NT2/D1 (cell line): ENCODE measurements at places on chromosomes 2 and 18.

DNA sequence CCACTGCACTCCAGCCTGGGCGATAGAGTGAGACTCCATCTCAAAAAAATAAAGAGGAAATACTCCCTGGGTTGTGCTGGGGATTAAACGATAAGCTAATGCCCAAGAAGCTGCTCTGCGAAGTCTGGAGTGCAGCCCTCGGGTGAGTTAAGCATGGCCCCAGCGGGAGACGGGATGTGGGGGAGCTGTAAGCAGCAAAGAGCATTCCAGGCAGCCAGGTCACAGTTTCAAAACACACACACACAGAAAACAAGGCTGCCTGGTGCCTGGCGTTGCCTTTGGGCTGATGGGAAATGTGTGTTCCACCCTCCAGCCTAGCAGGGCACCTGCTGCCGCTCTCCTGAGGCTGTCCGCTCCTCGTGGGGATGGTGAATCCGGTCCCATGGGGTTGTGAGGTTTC is 24.1 kb downstream of the ODC1 start:
- DNase-seq: no peak

DNA sequence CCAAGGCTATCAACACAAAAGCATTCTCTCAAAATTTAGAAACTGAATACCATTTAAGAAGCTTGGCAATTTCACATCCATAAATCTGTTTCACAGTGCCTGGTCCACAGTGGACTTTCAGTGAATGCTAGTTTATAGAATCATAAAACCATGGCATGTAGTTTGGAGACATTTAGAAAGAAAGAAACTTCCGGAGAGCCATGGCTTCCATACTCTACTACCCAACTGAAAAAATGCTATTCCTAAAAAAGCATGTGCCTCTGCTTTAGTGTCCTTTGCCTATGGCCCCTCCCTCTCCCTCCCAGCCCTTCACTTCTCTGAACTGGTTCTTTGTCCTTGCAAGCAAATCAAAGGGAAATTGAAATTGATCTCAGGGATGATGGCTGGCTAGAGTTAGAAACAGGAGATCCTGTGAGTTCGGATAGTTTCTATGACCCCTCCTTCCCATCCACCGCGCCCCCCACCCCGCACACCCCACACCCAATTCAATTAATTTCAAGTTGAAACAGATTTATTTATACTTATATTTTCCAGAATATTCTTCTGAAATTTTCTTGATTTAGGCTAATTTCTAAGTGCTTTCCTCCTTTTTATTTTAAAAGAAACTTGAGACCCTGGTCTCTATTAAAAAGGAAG is 248.3 kb downstream of the TRIB2 start:
- DNase-seq: no peak

GRCh38 chr2:187982668-187983067 is 309.0 kb upstream of the GULP1 start:
- DNase-seq: no peak

GRCh38 chr18:25915907-25916306 is 174.5 kb downstream of the SS18 start:
- no peak for DNase-seq

GRCh38 chr2:27042985-27043634 is 8.4 kb upstream of the AGBL5 start:
- DNase-seq: no peak

GRCh38 chr2:119706221-119706620 is 27.2 kb downstream of the TMEM177 start:
- no peak for DNase-seq

DNA sequence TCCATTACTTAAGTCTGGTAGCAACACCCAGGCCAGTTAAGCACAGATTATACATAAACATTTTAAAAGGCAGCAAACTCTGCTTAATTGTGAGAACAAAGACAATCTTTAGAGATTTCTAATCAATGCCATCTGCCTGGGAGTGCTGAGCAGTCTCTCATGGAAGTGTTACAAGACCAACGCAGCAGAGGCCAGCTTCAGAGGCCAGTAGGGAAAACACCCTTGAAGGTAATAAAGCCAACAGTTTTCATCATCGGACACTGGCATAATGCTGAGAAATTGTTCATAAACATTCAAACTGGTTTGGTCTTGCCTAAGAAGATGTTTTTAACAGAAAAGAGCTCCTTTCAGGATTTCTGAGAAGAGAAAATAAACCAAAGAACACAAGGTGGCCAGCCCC is 35.0 kb downstream of the EPB41L3 start:
- DNase-seq: no peak

DNA sequence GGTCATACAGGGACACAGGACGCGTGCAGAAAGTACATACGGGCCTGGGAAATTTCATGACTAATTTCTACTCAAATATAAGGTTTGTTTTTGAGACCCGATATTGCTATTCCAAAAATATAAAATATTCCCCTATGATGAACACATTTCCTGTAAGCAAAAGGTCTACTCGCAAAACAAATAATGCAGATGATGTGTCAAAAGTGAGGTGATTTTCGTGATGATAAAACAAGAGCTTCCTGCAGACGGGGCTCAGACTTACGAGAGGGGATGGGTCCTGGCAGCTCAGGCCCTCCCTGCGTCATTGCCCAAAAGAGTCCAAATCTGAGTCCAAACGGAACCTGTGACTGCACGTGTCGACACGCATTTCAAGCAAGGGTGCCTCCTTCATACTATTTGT is 62.7 kb downstream of the MBP start:
- DNase-seq: no peak

GRCh38 chr18:69002233-69002632 is 204.4 kb downstream of the CCDC102B start:
- DNase-seq: no peak

- DNase-seq: no peak
These were observed 62.5 kb upstream of the TMEM247 start for GRCh38 chr2:46416739-46417403.

DNA sequence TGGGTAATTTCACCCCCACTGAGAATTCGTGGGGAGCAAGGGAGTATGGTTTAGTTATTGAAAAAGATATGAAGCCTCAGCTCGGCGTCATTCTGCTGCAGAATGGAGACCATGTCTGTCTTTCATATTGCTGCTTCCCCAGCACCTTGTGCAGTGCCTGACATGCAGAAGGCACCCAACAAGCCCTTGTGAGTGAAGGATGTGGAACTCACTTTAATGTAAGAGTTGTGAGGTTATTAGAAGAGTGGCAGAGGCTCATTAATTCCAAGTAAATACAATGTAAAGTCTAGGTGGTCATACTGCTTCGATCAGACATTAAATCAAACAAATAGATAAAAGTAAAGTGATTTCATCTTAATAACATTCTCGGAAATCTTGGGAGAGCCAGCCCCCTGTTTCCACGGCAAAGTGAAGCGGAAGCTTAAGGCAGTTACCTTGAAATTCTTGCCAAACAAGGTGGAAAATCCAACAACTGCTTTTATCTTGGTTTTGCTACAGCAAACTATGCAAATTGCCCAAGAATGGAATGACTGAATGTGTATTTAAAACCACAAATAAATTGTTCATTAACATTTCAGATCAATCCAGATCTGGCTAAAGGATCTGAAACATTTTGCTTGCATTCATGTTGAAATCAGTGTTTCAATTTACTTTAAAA is 9.6 kb downstream of the CFAP221 start:
- no peak for DNase-seq

- DNase-seq: no peak
These were observed 225.3 kb downstream of the MC4R start for GRCh38 chr18:60147323-60147722.

DNA sequence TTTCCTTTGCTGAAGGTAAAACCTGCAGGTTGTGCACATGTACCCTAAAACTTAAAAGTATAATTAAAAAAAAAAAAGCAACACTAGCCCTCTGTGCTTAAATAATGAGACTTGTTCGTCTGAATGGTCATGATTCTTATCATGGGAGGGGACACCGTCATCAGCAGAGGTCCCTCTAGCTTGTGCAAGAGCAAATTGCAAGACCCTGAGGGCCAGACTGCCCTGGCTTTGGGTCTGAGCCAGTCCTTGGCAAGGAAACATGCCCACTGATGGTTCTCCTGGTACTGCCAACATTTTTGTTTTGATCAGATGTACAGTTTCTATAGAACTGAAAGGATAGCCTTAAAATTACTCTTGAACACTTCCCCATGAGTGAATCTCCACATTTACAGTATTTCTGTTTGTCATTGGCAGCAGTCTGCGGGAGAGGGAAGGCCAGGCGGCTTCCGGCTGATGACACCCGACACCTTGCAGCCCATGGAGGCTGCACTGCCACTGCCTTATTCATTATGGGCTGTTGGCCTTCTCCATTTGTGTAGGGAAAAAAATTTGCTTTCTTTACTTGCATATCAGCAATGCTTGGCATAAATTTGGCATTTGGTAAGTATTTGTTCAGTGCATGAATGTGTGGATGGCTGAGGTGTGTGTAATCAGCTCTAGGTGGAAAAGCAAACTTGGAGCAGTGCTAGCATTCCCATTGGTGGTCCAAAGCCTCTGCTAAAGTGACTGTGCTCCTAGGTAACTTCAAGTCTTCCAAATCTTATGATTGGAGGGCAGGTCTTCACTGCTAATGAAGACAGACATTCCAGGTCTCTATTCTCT is 161.6 kb upstream of the ALKAL2 start:
- DNase-seq: no peak

DNA sequence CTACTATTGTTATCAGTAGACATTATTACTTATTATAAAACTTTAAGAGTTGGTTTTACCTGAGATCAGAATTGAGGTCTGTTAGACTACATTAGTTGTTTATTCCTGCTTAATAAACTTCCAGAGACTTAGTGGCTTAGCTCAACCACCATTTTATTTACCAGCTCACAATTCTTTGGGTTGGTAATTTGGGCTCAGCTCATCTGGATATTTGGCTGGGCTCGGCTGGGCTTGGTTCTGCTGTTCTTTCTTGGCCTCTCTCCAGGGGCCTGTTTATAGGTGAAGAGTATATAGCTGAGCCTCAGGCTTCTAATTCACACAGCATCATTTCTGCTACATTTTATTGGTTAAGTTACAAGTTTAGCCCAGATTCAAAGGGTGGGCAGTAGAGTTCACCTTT is 67.9 kb downstream of the CCDC138 start:
- DNase-seq: no peak

DNA sequence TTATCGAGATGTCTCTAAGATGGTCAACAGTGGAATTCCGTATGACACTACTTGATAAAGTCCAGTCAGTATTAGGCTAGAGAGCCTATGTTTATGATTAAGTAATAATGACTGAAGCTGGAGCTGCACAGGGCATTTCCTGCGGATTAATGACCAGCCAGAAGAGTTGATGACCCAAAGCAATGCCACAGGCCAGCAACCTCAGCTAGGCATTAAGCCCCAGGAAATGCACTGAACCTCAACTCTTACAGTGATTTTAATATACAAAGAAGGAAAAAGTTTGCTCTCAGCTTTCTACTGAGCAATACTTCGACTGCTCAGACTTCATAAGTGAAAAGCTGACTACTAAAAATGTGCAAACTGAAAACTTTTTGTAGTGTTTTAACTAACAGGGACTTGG is 3.9 kb downstream of the KCTD1 start:
- DNase-seq: no peak

GRCh38 chr2:152165780-152166179 is 9.8 kb downstream of the STAM2 start:
- no peak for DNase-seq

DNA sequence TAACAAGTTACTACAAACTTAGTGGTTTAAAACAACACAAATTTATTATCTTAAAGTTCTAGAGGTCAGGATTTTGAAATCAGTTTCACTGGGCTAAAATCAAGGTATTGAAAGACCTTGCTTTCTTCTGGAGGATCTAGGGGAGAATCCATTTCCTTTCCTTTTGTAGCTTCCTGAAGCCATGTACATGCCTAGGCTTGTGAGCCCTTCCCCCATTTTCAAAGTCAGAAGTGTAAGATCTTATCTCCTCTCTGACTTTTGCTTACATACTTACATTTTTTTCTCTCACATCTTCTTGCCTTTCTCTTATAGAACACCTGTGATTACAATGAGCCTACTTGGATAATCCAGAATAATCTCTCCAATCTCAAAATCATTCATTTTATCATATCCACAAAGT is 78.7 kb upstream of the MBOAT2 start:
- no peak for DNase-seq

- no peak for DNase-seq
These were observed 2.5 kb downstream of the LTBP1 start for GRCh38 chr2:32949260-32949659.

DNA sequence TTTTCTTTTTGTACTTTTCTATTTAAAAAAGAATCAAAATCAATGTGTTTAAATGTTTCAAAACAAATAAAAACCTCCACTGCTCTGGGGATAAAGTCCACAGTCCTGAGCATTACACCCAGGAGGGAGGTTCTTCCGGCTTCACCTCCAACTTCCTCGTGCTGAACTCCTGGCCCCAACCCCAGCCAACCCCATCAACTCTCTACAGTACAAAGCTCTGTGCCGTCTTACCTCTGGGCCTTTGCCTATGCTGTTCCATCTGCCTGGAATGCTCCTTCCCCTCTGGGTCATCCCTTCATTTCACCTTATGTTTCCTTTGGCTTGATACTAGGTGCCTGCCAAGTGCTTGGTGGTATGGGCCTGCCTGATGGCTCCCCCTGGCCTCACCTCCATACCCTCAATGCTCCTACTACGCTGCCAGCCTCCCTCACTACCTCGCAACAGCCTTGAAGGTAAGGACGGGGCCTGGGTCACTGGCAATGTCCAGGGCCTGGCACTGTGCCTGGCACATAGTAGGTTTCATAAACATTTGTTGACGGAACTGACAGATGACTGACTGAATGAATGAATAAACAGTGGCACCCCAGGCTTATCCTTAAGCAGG is 28.8 kb downstream of the SDC1 start:
- DNase-seq: no peak

- DNase-seq: no peak
These were observed 364.4 kb downstream of the RND3 start for GRCh38 chr2:150122871-150123613.

DNA sequence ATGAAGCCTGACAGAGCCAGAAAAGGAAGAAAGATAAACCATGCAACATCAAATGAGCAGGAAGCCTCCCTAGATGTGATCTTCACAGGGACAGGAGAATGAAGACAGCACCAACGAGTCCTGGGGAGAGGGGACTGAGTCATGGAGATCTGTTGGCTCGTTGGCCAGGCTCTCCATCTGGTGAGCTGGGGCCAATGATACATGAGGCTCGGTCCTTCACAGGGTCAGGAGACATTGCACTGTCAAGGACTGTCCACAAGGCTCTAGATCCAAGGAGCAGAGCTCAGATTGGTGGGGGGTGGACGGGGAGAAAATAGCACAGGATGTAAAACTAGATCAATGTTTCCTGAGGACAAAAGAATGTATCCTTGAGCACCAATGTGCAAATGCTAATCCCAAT is 735 bp downstream of the CD207 start:
- DNase-seq: no peak

DNA sequence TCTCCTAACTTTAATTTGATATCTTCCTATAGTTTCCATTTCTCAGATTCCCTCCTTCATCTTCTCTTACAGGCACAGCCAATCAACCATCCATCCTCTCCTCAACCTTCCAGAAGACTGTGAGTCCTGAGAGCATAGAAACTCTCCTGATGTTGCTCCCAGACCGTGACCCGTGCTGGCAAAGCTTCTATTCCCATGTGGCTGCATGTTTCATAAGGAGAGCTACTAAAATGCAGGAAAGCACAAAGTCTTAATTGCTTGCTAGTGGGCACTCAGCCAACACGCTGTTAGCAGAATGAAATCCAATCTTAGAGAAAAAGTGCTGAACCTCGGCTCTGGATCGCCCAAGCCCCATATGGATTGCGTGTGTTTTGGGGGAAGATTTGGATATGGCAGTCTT is 1244.7 kb upstream of the ZEB2 start:
- no peak for DNase-seq
